Activated gamma-delta T cell treated with Interleukin-2 at 50 U/mL for 16 hours (primary cell): ENCODE measurements at places on chromosomes 7 and 10.

DNA sequence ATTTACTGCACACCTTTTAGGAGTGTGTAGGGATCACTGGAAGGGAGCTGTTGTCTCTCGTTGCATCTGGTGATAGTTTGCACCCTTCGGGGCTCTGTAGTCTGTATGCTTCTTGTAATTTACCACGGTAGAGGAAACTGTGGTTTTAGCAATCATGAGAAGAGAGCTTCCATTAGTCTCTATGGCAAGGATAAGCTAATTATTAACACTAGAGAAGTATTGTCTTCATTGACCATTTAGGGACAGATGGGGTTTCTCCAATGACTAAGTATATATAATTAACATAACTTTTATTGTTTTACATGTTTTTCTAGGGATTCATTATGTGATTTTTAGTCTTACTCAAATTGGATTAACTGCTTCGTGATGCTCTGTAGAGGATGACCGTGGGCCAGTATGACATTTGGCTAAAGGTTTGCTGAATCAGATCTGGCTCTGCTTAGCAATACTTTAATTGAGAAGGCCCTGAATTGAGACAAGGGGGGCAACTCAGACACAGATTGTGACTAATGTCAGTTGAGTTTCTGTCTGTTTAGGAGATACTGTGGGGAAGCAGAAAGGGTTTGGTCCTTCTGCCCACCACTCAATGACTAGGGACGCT is 8.7 kb downstream of the SLC18A2 start:
- no peak for DNase-seq

DNA sequence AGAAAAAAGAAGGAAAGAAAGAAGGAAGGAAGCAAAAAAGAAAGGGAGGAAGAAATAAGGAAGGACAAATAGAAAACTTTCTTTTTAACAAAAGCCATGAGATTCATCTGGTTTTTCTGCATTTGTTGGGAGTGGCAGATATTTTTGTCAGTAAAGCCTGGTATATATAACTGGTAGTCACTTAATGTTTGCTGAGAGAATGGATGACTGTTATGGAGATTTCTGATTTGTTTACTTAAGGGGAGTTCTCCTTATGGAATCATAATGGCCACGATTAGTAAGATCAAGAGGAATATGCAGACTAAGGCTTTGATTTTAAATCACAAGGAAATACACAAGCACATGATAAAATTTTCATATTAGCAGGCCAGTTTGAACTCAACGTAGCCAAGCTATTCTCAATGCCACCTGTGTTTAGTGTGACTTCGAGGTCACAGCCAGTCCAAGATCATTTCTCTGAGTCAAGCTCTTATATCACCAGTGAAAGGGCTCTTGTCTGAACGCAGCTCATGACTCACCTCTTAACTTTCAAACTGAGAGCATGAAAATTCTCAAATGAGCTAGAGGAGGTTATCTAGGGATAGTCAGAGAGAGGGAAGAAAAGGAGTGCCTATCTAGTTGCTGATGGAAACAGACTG is 445.1 kb upstream of the ZMIZ1 start:
- no peak for DNase-seq

DNA sequence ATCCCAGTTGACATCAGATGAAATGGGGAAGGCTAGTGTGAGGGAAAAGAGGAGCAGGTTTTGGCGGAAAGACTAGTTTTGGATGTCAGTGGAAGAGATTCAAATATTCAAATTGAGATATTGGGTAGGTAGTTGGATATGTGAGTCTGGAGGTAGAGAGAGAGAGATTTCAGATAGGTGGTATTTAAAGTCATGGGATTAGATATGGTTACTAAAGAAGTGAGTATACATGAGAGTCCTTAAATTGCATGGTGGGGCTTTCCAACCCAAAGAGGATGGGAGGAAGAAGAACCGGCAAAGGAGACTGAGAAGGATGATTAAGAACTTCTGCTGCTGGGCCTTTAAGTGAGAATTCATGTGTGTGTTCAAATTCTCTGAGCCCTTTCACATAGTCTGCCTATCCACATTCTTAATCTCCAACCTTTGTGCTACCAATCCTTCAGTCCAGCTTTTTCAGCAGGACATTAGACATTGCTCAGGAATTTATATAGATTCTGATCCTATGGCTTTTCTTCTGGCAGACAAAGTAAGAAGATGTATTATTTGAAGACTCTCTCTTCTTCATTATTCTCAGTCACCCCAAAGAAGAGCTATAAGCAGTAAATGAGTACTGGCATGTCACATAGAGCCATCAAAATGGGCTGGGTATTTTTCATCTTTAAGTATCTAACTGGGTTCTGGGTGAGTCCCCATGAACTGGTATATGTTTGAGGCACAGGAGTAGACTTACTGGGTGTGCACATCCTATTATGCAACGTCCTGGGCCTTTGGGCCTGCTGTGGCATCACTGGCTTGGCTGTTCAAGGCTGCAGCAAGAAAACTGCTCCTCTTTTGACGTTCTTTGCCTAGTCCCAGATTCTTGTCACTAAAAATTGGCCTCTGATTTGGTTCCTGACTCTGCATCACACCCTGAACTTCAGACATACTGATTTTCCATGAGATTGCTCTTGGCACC is 33.6 kb downstream of the ST7 start:
- DNase-seq, result no peak

GRCh38 chr7:159093351-159093971 is 51.2 kb downstream of the VIPR2 start:
- DNase-seq, result no peak

GRCh38 chr7:26608402-26608801 is 256.0 kb downstream of the SKAP2 start:
- DNase-seq, result no peak

DNA sequence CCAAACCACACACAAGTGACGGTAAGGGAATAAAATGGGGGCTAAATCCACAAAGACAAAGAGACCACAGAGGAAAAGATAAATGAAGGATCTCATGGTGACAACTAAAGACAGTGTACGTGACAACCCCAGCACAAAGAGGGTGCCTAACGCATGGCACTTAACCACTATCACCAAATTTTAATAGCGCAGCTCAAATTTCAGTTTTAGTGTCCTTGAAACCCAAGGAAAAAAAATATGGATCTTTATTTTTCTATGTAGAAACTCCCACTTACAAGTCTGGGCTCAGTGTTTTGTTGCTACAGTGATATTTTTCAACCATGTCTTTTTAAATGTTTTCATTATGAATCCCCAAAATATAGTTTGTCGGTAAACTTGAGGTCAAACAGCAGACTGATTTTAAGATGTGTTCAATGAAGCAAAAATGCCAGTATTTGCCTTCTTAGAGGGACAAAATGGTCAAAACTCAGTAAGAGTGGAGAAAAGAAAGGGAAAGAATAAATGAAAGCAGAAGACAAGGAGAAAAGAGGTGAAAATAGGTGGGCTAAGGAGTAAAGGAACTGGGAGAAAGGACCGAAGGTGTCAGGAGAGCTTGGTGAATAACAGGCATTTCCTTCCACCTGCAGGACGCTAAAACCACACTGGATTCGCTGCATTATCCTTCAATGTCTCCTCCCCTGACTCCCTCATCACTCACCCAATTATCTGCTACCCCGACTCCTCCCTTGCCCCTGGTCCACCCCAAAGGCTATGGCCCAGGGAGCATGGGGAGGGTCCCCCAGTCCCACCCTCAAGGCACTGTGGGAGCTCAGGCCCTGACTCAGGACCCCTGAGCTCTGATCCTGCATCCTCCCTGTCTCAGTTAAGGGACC is 3.5 kb downstream of the ASB13 start:
- DNase-seq, result no peak

- DNase-seq, result no peak
Measured at GRCh38 chr7:143882020-143882603, 19.9 kb downstream of the TCAF1 start.

DNA sequence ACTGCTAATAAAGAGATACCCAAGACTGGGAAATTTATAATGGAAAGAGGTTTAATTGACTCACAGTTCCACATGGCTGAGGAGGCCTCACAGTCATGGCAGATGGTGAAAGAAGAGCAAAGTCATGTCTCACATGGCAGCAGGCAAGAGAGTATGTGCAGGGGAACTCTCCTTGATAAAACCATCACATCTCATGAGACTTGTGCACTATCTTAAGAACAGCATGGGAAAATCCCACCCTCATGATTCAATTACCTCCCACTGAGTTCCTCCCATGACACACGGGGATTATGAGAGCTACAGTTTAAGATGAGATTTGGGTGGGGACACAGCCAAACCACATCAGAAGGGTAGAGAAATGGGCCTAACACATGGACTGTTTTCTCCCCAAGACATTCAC is 156.3 kb downstream of the CCDC71L start:
- DNase-seq, result no peak

DNA sequence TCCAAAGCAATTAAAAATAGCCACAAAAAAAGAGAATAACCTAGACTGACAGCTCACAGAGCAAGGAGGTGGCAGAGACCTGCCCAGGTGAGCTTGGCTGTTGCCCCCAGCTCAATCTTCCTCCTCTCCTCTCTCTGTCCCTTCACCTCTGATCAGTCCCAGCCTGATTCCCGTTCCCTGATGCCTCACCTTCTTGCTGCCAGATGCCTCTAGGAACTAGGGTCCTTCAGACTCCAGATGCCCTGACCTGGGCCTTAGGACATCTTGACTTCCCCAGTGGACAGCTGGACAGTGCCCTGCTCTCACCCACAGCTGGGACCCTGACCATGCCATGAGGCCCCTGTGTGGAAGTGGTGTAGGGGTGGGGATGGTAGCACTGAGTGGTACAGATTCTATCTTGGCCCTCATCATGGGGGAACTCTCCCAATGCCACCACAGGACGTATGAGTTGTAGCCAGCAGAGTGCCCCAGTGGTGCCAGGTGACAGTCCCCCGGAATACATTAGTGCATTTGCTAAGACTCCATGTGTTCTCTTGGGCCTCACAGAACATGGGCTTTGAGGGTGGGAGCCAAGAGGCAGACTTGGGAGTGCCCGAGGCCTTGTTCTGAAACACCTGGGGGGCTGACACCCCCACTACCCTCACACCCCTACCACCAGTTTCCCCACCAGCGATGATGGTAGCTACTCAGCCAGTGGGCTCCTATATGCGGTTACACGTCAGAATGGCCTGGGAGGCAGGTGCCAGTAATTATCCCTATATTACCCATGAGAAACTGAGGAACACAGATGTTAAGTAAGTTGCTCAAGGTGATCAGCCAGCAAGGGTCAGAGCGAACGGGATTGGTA is 2.0 kb downstream of the DEPP1 start:
- DNase-seq, result no peak

- no peak for DNase-seq
Measured at GRCh38 chr10:69435966-69436520, 15.2 kb upstream of the TSPAN15 start.

DNA sequence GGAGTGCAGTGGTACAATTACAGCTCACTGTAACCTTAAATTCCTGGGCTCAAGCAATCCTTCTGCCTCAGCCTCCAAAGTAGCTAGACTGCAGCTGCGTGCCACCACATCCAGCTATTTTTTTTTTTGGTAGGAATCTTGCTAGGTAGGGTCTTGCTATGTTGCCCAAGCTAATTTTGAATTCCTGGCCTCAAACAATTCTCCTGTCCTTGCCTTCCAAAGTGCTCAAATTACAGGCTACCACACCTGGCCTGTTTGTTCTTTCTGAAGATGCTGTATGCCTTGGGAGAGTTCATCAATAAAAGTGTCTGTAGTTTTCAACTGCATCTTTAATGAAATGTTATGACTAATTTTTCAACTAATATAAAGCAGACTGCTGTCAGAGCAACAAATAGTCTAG is 452 bp downstream of the SAMD9 start:
- DNase-seq, result no peak

DNA sequence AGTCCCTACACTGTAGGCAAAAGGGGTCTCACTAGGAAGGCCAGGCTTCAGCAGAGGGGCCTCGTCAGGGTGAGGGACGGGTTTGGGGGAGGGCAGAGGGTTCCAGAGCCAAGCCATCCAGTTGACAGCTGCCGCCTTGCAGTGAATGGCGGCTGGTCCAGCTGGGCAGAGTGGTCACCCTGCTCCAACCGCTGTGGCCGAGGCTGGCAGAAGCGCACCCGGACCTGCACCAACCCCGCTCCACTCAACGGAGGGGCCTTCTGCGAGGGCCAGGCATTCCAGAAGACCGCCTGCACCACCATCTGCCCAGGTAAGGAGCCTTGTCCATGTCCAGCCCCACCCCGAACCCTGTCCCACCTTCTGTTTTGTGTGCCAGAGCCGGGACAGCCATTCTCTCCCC is 31.6 kb upstream of the SLC29A3 start:
- no peak for DNase-seq

- no peak for DNase-seq
Measured at GRCh38 chr7:1643270-1644092, 26.6 kb upstream of the ELFN1 start.

- no peak for DNase-seq
Measured at GRCh38 chr7:24951441-24951980, 28.5 kb downstream of the OSBPL3 start.

DNA sequence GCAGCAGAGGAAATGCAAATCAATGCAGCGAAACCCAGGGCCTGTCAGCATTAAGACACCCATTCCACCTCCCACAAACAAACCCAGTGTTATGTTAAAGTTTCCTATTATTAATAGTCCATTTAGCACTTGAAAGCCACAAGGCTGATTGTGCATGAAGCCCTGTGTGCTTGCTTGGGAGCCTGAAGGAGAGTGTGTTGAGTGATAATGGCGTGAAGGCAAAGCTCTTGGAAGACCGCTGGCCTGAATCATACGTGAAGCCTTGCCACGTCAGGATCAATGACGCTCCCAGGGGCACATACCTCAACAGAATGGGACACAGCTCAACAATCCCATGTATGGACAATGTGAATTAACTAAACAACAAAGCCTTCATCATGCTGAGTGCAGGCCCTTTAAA is 25.1 kb downstream of the PTPRN2 start:
- DNase-seq, result no peak

- DNase-seq, result no peak
Measured at GRCh38 chr7:123242467-123243092, 42.8 kb upstream of the SLC13A1 start.

DNA sequence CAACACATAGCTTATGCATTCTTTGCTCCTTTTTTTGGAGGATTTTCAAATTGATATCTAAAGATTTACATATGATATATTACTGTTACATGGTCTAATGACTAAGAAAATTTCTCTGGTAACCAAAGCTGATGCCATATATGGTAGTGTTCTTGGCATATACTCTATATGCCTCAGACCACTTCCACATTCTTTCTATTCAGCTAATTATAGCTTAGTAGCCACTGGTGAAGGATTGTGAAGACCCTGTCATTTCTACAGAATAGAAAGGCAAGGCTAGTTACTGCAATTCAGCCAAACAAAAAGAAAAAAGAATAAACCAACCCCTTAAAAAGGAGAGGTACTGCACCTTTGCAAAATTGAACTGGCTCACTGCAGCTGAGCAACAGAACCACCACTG is 3.7 kb downstream of the PURB start:
- no peak for DNase-seq

- DNase-seq, result no peak
Measured at GRCh38 chr7:149070372-149071125, 20.0 kb downstream of the ZNF786 start.

DNA sequence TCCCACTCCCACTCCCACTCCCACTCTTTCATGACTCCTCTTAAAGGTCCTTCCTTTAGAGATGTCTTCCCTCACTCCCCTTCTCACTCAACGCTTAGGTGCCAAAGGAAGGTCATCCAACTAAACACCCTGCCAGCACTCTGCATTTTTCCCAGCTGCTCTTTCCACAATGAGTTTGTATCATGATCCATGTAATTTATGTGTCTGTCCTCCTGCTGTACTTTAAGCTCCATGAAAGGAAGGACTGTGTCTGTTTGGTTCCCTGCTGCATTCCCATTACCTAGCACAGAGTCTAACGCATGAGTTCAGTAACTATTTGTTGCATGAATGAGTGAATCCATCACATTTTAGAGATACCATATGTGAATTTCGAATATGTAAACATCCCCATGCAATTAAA is 252.7 kb downstream of the KIF20B start:
- no peak for DNase-seq

GRCh38 chr10:127215866-127216265 is 19.5 kb upstream of the INSYN2A start:
- no peak for DNase-seq
